CD4-positive, alpha-beta T cell treated with Interleukin-17A for 1 hour (primary cell): ENCODE measurements at places on chromosomes 13 and 19.
A peak's percentile ranks its signal among the peaks of the same experiment; 100 is the strongest.

- DNase-seq: no peak
Observed at GRCh38 chr13:101181076-101181685, 235.1 kb downstream of the NALCN start.

DNA sequence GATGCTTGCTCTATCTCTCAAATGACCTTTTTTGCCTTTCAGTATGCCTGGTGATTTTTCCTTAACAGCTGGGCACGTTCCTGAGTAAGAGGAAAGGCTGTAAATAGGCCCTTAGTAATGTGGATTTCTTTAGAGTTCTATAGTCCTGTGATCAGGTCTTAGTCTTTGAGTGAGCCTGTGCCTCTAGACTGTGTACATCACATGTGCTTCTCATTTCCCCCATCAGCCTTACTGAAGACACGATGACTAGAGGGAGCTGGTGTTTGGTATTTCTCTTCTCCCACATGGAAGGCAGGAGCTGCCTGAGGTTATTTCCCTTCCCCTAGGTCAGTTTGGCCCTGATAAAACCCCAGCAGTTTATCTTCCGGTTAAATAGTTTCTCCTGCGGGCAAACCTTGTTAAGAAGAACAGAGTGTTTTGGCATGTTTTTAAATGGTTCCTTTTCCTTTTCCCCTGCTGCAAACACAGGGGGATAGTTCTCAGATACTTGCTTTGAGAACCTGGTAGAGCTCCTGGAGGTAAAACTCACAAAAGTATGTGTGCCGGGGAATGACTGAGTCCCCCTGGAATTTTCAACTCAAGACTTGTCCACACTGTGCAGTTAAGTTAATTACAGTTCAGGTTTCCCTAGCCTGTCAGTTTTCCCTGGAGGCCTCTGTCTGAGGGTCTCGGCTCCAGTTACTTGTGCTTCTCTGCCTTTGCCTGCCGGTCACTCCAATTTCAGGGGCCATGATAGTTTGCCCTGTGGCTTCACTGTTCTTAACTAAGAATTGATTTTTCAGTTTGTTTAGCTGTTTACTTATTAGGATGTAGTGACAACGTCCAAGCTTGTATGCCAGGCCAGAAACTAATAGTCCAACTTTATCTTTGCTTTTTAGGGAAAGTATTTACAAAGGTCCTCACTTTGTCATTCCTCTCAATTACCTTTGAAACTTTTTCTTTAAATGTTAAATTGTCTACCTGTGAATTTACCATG, 94.4 kb downstream of the URI1 start:
- no peak for DNase-seq

- no peak for DNase-seq
Observed at GRCh38 chr13:103078158-103078557, 11.9 kb upstream of the SLC10A2 start.

- DNase-seq: no peak
Observed at GRCh38 chr13:49657241-49657641, 28.9 kb downstream of the ARL11 start.

DNA sequence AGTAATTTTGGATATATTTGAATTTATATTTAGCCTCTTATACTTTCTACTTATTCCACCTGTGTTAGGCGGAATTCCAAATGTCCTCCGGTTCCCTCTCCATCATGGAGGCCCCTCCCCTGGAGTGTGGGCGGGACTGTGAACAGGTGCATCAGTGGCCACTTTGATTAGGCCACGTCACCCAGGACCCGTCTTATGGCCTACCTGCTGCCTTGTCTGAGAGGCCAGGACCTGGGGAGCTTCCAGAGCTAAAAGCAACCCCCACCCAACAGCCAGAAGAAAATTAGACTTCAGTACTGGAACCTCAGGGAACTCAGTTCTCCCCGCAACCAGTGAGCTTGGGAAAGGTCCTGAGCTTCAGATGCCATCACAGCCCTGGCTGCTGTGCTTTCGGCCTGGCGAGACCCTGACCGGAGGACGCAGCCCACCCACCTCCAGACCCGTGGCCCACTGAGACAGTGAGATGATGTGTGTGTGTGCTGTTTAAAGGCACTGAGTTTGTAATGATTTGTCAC, 200.2 kb upstream of the SOX1 start:
- DNase-seq: no peak

- no peak for DNase-seq
Observed at GRCh38 chr13:98489446-98490194, 87.3 kb downstream of the STK24 start.

DNA sequence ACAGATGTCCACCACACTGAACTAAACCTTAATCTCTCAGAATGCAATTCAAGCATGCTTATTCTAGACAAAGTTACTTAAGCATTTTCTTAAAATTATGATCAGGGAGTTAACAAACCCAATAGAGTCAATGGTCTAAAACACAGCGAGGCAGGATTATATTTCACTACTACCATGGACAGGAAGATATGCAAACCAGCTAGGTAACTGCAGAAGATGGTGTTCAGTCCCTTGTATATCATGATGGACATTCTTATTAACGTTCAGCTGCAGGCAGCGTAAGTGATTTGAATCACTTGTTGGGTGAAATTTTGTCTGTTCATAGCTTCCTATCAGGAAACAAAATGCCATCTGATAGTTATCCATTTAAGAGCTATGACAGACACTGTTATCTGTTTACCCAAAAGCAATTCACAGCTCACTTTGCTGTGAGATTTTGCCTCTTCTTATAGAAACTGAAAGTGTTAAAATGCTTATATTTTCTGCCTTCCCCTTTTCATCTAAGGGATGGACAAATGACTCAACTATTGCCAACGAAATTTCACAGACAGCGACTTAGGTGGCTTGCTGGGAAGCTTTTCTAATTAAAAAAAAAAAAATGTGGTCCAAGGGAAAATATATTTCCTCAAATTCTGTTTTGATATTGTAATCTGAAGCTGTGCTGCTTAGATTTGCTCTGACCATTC, 591.9 kb downstream of the DACH1 start:
- no peak for DNase-seq

- DNase-seq: no peak
Observed at GRCh38 chr13:23992781-23993679, 95.7 kb upstream of the C1QTNF9B start.

- DNase-seq: peak; percentile 11
Observed at GRCh38 chr19:37218592-37218935, 550 bp downstream of the ZNF383 start.

DNA sequence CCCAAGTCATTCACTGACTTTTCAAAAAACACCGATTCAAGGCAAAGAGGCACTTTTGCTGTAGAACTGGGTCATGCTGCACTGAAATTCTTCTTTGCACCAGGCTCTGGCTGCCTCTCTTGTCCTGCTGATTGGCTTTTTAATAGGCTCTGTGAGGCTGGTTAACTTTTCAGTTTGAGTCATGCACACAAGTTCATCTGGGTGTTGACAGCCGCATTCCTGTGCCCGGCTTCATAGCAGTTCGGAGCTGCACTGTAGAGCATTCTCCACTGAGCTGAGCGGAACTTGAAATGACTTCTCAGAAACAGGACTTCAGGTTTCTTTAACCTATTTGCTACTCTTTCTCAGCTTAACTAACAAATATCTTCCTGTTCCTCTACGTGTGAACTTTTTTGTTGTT, 978.3 kb downstream of the UQCRFS1 start:
- DNase-seq: no peak

GRCh38 chr19:13794398-13794756, 866 bp upstream of the ZSWIM4 start:
- no peak for DNase-seq

DNA sequence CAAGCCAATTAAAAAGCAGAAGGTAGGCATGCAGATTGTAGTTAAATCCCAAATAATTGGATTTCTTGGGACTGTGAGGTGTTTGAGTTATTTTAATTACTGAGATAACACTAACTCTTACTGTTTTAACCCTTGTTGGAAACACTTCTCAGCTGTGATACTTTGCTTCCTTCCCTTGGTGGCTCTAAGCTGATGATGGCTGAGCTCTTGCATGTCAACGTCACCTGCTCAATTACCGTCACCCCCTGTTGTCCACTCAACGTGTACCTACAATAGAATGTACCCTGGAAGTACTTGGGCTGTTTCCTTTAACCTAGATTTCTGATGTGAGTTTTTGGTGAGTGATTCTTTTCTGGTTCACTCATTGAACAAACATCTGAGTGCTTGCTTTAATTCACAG, 303.4 kb downstream of the SLC7A1 start:
- no peak for DNase-seq

GRCh38 chr13:42971691-42972347, 20.2 kb downstream of the EPSTI1 start:
- no peak for DNase-seq

DNA sequence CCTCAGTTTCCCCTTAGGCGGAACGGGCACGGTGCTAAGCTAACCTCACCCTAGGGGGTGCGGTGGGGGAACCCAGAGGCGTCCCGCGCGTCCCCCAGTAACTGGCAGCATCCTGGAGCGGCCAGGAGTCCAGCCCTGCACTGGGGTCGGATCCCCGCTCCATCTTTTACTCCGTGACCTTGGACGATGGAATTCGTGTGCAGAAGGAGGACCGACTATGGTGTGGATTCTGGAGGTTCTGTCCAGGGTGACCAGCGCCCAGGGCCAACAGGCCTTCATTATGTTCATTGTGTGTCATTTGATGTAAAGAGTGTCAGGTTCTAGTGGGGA, 630 bp downstream of the SPPL2B start:
- DNase-seq: no peak

- no peak for DNase-seq
Observed at GRCh38 chr13:97026531-97027161, 32.4 kb upstream of the OXGR1 start.

GRCh38 chr19:17711851-17712250, 7.4 kb upstream of the MAP1S start:
- no peak for DNase-seq

DNA sequence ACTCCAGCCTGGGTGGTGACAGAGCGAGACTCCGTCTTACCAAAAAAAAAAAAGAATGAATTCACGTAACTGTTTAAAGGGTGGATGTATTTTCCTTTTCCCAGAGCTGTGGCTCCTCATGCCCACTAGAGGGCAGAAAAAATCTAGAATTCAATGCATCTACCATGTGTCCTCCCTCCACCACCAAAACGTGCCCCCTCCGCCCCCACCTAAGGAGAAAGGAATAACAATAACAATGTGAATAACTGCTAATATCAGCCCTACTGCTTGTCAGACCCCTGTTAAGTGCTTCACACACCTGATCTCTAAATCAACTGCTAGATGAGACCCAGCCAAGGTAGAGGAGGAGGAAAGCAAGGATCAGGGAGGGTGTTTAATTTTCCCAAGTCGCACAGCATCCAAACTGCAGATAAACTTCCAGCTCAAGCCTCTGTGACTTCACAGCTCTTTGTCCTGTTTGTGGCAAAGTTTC, 20.2 kb upstream of the PNMA8B start:
- peak; percentile 60 for DNase-seq

GRCh38 chr13:33285420-33286124, at the start of gene STARD13:
Gene STARD13 (minus strand): TSS chr13:33285755. CDS start chr13:33285638, 117 bp downstream.
- no peak for DNase-seq

DNA sequence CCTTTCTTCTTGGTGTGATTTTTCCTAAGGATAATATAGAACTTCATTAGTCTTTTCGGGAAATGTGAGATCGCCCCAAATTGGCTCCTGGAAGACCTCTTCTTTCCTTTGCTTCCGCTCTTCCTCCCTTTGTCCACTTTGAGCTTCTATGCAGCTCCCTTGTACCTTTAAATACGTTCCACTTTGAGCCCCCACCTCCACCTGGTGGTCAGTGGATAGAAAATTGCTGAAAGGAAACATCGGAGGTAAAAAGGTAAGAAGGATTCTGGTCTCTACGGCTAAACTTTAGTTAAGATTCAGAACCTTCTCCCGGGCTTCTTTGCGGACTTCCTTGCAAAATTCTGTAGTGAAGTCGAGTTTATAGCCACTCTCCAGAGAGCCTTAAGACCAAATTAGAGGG, 55.0 kb upstream of the TM9SF2 start:
- no peak for DNase-seq
